Right cardiac atrium (tissue), 5 donors: ENCODE measurements at places on chromosomes 3 and 15. TPM values are rescaled to one million over a fixed set of nuclear protein-coding genes. Genes with fewer than 3 reads are reported as not detected.

DNA sequence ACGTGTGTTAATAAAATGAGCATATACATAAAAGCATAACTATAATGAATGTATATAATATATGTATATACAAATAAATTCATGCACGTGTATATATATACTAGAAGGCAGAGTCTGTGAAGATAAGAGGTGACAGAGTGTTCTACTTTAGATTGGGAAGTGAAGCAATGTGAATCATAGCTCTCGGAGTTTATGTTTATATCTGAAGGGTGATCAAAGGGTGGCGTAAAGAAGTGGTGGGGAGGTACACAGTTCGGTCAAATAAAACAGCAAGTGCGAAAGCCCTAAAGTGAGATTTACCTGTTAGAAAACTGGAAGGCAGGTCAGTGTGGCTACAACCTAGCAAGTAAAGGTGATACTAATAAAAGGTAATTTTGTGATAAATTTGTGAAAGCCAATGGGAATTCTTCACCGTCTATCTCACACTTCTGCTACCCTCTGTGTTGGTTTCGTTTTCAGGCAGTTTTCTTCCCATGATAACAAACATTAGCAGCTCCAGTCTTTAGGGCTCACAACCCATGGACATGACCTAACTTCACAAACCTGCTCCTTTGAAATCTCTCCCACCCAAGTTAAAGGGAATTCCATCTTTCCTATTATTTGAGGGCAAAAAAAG is 46.7 kb upstream of the BCHE start:
- DNase-seq = no peak

GRCh38 chr15:38678281-38678680 is 113.7 kb upstream of the RASGRP1 start:
- DNase-seq = no peak

GRCh38 chr3:62187022-62187431 is 186.3 kb downstream of the FEZF2 start:
- peak; percentile 64 for DNase-seq

- peak; percentile 57 for DNase-seq
These were observed 976 bp upstream of the NUP210 start for GRCh38 chr3:13420831-13421765.

DNA sequence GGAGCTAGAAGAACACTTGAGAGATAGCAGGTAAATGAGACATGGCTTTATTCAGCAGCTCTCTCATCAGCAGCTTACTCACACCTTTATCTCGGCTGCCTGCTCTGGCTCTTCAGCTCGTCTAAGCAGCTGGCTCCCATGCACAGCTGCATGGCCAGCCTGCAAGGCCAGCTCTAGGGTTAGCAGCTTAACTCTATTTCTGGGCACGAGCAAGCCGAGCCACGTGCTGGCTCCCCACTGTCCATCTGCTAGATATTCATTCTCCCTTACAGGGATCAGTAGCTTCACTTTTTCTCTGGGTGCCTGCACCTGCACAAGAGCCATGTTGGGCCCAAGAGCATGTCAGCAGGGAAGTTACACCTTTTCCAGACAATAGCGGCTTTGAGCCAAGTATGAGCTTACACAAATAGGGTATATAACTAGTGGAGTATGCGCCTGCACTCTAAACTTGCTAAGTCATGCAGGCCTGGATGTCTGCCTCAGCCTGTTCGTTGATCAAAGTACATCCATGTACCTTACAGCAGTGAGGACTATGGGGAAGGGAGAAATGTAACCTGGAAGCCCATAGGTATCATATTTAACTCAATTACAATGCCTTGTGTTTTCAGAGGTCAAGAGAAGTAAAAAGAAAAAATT is 174.9 kb upstream of the SNTN start:
- no peak for DNase-seq

- DNase-seq = no peak
These were observed 34.5 kb downstream of the FEM1B start for GRCh38 chr15:68311859-68312557.

- DNase-seq = no peak
These were observed 208.4 kb upstream of the ADAMTS9 start for GRCh38 chr3:64895991-64896895.

GRCh38 chr15:25061808-25062550 is 107.2 kb downstream of the SNRPN start:
- no peak for DNase-seq

GRCh38 chr3:9638155-9638554 is 11.2 kb upstream of the MTMR14 start:
- DNase-seq = no peak

DNA sequence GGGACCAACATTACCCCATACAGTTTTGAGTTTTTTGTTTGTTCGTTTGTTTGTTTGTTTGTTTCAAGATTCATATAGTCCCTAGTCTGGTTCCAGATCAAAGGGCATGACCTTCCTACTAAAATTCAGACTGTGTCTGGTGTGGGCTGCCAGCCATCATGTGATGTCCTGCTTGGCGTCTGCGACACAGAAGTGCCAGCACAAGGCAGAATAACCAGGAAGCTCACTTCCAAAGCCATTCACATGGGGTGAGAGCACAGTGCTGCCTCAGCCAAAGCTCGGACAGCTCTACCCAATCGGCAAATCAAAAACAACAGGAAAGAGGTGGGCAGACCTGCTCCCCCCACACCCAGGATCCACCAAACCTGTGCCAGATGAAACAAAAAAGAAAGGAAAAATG is 142.6 kb upstream of the THBS1 start:
- DNase-seq = peak; percentile 55

DNA sequence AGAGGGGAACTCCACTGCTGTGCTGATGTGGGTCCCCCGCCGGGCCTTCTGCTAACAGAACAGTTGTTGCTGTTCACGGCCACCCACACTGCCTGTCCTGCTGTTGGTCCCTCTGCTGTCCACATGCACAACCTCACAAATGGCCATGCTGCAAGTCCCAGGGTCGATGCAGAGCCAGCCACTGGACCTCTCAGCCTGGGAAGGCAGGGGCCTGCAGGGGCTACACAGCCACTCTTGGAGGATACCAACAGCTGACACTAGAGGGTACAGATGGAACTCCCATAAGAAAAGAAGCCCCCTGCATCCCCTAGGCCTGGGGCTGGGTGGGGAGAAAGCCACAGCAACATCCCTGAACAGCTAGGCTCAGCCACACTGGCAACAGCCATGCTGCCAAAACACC is 104.4 kb upstream of the IQSEC1 start:
- DNase-seq = no peak

The MCTP2 gene
- polyA plus RNA-seq = 0.11 TPM

The ROPN1B gene
- polyA plus RNA-seq = 4.5 TPM
